H7 (cell line): ENCODE measurements at places on chromosomes 4 and X. TPM values are rescaled to one million over a fixed set of nuclear protein-coding genes. Genes with fewer than 3 reads are reported as not detected.

Gene EIF2S3
- total RNA-seq = 423 and 499 TPM in 2 replicates

Gene GAK
- total RNA-seq = 77.4 and 85.1 TPM in 2 replicates

Gene OPRPN
- not detected in 2 replicates for total RNA-seq

Gene MAGEA1
- total RNA-seq = not detected in 2 replicates

Gene PAGE4
- total RNA-seq = not detected in 2 replicates

Gene ZCCHC12
- 0.07 and 0.45 TPM in 2 replicates for total RNA-seq

Gene HTN1
- total RNA-seq = not detected in 2 replicates

Gene UBA6
- 37.6 and 60.4 TPM in 2 replicates for total RNA-seq

Gene NDNF
- 1.6 and 3.4 TPM in 2 replicates for total RNA-seq

Gene PAGE2
- not detected in 2 replicates for total RNA-seq

Gene AFM
- total RNA-seq = not detected in 2 replicates

Gene HERC5
- total RNA-seq = 6.1 and 7.6 TPM in 2 replicates

DNA sequence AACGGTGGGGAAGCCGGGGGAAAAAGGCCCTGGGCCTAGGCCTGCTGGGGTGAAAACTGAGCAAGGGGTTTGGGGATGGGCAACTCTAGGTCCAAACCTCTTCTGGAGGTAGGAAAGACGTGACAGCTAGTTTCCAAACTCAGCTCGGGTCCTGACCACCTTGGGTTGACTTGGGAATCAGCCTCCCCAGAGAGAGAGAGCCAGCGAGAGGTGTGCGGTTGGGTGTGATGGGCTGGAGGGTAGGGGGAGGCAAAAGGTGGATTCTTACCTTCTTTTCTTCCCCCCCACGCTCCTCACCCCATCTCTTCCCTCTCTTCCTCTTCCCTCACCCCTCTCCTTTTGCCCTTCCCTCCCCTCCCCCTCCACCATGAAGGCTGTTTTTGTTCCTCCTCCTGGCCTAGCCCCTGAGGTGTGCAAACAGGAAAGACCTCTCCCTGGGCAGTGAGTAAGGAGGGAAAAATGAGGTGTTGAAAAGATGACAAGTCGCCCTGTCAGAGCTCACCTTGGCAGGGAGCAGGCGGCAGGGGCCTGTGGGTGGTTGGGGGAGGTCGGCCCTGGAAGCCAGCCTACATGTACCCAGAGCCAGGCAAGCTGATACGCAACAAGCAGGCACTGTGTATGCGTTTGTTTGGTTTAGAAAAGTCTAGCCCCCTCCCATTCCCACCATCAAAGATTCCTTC lies 14.8 kb downstream of the PJA1 start:
- DNase-seq = peak; percentile 60

- peak; percentile 77 for DNase-seq
These were observed 252.3 kb downstream of the ARHGAP10 start for GRCh38 chr4:147984065-147984777.

- DNase-seq = no peak
These were observed 156.5 kb downstream of the RNF150 start for GRCh38 chr4:140976768-140977167.

DNA sequence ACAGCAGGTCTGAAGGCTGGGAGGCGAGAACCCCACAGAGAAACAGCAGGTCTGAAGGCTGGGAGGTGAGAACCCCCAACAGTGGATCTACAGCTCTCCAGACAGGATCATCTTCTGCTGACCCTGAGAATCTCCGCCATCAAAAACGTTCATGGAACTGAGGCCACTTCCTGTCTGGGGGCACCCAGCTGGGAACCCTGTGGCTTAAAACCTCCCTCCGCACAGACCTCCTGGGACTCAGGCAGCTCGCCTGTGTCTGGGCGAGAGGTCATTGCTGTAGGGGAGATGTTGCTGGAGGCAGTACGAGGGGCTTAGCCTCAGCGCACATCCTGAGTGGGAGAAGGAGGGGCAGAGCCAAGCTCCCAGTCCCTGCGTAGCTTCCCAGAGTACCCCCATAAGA lies 15.1 kb upstream of the CLDN24 start:
- DNase-seq = no peak

- no peak for DNase-seq
These were observed 905.0 kb downstream of the RAB28 start for GRCh38 chr4:12579172-12579571.

GRCh38 chr4:168853770-168854169 lies 156.3 kb downstream of the CBR4 start:
- DNase-seq = no peak

DNA sequence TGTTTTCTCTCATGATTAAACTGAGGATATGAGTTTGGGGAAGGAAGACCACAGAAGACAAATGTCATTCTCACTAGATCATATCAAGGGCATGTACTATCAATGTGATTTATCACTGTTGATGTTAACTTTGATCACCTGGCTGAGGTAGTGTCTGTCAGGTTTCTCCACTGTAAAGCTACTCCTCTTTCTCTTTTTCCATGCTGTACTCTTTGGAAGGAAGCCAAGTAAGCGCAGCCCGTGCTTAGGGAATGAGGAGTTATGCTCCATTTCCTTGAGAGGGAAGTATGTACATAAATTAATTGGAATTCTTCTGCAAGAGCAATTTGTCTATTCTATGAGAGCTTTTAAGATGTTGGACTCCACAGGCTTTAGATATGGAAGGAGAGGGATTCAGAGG lies 4.0 kb upstream of the KANTR start:
- DNase-seq = no peak

- no peak for DNase-seq
These were observed 5.1 kb upstream of the APLN start for GRCh38 chrX:129659861-129660260.

DNA sequence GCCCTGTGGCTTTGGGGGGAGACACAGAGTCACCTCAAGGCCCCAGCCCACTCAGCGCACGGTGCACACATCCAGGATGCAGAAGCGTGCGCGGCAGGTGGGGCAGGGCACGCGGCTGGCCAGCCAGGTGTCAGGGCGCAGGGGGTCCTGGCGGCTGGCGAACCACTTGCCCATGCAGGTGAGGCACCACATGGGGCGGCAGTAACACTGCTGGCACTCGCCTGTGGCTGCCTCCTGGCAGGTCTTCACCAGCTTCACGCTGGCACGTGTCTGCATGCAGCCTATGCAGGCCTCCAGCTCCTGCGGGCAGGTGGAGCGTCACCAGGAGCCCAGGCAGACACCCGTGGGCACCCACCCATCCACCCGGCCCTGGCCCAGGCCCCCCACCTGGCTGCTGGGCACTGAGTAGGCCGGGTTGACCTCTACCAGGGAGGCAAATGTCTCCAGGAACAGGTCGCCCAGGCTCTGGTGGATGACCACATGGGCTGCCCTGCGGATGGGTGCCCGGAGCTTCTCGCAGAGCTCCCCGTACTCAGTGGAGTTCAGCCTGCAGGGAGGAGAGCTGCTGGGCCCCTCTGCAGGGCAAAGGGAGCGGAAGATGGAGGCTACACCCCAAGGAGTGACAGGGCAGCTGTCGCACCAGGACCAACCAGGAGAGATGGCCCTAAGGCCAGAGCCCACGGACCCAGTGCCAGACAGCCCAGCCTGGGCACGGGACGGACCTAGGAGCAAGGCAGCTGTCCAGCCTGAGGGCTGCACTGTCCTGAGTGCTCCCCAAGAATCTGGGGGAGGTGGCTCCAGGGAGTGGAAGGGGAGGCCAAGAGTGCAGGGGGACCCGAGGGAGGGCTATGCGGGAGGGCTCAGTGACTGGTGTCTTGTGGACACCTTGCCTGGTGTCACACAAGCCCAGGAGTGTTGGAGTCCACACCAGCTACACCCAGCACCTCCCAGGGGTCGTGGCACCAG lies 3.7 kb downstream of the TMEM129 start:
- DNase-seq = peak; percentile 48

DNA sequence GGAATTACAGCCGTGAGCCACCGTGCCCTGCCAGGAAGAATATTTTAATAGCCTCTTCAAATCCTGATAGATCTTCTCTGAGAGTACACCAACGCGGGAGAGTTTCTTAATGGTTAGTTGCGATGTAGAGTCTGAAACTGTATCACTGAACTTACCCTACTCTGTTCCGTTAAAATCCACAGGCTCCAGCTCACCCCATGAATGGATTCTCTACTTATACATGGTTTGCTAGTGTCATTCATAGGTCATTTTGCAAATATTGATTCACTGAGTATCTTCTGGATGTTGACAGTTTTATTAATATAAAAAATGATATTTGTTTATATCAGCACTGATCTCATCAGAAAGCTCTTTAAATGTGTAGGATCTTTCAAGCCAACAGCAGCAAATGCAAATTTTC lies 99.9 kb downstream of the FAM193A start:
- DNase-seq = no peak

DNA sequence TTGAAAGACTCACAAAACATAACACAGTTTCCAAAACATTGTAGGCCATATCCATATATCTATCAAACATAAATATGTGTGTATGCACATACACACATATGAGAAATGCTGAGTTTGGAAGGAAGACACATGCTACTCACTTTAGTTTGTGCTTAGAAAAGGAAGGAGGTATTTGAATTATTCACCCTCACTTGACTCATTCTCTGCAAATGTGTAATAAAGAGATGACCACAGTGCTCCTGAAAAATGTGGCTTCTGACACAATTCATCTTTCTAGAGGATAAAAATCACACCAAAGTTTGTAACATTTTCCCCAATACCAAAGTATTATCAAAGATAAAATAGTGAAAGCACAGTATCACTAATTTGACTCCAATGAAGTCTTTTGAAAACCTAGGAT lies 950.1 kb downstream of the FAT4 start:
- DNase-seq = no peak

- no peak for DNase-seq
These were observed 198.5 kb upstream of the FAM241A start for GRCh38 chr4:111946800-111947199.

DNA sequence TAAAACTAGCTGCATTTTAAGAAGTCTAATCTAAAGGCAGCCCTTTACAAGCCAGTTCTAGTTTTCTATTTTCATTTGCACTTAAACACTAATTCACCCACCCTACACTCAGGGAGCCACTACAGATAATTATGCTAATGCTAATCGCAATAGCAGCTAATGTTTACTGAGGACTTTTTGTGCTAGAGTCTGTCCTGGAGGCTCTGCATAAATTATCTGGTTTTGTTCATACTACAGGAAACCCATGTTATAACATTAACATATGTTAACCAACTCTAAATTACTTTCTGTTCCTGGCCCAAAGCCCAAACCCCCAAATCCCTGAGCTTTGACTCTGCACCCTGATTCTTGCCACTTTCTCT lies 480 bp upstream of the RADX start:
- DNase-seq = no peak

- DNase-seq = no peak
These were observed 604.1 kb downstream of the GRXCR1 start for GRCh38 chr4:43496602-43497001.

GRCh38 chrX:130103605-130104004 lies 6.7 kb downstream of the ELF4 start:
- DNase-seq = no peak

DNA sequence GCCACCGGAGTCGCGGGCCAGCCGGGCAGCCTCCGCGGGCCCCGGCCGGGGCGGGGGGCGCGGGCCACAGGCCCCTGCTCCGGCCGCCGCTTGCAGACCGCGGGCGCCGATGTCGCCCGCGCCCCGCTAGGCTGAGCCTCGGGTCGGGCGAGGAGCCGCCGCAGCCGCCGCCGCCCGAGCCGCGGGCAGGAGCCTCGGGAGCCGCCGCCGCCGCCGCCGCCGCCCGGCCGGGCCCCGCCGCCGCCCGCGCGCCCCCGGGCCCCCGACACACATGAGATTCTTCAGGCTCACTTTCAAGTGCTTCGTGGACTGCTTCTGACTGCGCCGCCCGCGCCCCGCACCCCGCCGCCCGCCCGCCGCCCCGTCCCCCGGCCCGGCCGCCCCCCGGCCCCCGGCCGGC lies 345 bp downstream of the SLC6A8 start:
- DNase-seq = no peak

DNA sequence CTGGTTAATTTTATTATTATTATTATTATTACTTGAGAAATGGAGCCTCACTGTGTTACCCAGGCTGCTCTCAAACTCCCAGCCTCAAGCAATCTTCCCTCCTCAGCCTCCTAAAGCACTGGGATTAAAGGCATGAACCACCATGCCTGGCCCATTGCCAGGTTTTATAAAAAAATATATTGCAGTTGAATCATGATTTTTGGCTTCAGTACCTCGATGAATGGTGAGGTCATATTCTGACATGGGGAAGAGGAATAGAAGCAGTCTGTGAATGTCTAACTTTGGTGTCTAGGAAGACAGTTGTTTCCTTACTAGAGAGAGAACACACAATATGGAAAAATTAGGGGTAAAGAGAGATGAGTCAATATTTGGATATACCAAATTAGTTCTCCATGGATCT lies 32.0 kb downstream of the CCSER1 start:
- DNase-seq = no peak

- DNase-seq = peak; percentile 48
These were observed 46.6 kb upstream of the FAM47C start for GRCh38 chrX:36961590-36961989.

DNA sequence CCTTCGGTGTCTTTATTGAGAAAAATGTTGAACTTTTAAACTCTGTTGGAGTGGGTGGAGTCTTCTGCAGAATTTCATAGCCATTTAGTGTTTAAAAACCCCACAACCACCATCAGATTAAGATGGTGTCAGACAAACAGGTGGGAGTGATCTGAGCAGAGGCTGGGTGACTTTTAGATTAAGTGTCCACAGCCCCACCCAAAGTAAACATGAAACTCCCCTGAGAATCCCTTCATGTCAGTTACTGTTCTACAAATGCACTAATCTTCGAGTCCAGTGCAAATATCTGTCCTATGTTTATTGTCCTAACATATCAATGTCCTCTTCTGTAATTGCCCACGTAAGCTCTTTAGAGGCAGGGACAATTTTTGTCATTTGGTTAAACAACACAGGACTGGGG lies 175.6 kb upstream of the RBPJ start:
- no peak for DNase-seq

- no peak for DNase-seq
These were observed 281.9 kb upstream of the MAD2L1 start for GRCh38 chr4:120348521-120348920.

DNA sequence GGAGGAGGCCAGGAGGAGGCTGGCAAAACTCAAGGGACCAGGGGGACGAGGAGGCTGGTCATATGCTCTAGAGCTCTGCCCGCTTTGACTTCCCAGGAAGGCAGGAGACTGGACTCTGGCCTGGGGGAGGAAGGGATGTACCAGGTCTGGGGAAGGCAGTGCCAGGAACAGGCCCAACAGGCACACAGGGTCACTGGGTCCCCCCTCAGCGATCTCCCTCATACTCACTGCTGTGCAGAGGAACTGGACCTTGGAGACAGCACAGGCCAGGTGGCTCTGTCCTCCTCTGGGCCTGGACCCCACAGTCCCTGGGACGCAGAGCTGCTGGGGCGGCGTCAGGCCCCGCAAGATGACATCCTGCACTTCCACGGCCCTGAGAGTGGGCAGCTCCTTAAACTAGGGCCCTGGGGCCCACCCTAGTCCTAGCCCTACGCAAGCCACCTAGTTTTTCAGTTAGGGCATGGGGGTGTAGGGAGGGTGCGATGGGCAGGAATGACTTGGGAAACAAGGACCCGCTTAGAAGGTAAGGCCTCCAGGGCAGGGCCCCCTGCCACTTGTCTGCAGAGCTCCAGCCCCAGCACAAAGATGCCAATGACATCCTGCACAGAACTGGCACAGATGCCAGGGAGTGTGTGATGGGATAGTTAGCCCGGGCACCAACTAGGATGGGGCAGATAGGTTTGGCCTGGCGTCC lies 59.5 kb downstream of the HTRA3 start:
- no peak for DNase-seq
